NCI-H1417 (cell line): ENCODE measurements at places on chromosomes 6 and 20.

GRCh38 chr6:75409928-75410327 lies 83.7 kb downstream of the FILIP1 start:
- no peak for DNase-seq

GRCh38 chr20:2032168-2032567 lies 38.3 kb upstream of the PDYN start:
- peak; percentile 83 for DNase-seq

DNA sequence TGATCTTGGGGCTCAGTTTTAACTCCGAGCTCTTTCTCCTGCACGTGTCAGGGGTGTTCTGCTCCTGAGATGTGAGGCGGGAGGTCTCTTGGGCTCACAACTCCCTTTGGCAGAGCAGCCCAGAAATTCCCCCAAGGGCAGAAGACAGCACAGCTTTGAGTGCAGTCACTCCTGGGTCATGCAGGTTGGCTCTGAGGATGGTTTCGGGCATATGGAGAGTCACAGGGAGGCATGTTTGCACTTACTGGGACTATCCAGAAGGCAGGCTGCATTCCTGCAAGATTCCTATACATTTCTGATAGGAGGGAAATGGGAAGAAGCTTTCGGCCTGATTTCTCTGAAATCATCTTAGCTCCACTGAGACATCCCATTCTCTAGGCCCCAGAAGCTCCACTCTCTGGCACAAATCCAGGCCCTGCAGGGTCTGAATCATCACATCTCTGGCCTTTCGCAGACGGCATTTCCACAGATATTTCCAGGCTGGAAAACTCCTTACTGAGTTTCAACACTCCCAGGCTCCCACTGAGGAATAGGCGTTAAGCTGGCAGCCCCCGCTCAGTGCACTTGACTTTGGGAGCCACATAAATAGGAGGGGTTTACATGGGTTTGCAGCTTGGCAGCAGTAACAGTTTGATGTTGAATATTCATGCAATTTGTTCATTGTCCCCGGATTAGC lies 39.7 kb downstream of the AGPAT4 start:
- no peak for DNase-seq

DNA sequence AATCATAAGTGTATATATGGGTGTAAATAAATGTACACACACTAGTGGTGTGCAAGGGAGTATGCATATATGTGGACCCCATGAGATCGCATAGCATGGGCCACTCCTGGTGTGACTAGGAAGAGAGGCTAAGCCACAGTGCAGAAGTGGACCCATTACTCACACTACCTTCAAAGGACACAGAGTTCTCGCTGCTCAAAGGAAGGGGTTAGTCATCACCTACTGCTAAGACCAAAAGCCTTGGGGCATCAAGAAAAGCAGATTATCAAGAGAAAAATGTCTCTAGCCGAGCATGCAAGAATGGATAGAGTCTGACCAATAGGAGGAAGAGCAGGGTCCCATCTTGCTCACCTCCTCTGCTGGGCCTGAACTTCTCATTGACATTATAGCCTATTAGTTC lies 195.5 kb downstream of the MAFB start:
- no peak for DNase-seq

DNA sequence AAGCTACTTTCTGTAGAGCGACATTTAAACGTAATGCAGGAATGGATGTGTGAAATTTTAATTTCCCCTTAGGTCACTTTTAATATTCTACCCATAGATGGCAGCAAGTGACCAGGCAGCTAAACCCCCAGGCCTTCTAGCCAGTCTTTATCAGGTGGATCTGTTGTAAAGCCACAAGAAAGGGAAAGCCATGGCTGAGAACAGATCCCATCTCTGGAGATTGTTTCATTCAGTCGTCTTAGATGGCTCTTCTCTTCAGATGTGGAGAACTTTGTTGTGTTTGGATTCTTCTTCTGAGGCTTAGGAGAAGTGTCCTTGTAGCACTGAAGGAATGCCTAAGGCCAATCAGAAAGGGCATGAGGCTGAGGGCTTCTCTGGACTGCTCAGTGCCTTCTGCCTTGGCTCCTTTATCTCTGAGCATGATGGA lies 15.8 kb upstream of the RNF182 start:
- DNase-seq: peak; percentile 63

GRCh38 chr6:74256781-74257180 lies 560.8 kb downstream of the CD109 start:
- no peak for DNase-seq

- no peak for DNase-seq
Observed at GRCh38 chr20:55258559-55258958, 746.8 kb downstream of the CBLN4 start.

DNA sequence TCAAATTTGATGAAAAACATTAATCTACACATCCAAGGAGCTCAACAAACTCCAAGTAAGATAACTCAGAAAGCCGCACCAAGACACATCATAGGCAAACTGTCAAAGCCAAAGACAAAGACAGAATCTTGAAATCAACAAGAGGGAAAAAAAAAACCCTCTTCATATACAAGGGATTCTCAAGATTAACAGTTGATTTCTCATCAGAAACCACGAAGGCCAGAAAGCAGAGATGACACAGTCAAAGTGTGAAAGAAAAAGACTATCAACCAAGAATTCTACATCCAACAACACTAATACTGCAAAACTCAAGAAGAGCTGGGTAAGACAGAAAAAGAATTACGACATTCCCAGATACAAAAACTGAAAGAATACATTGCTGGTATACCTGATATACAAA lies 73.8 kb downstream of the CDK19 start:
- DNase-seq: no peak

DNA sequence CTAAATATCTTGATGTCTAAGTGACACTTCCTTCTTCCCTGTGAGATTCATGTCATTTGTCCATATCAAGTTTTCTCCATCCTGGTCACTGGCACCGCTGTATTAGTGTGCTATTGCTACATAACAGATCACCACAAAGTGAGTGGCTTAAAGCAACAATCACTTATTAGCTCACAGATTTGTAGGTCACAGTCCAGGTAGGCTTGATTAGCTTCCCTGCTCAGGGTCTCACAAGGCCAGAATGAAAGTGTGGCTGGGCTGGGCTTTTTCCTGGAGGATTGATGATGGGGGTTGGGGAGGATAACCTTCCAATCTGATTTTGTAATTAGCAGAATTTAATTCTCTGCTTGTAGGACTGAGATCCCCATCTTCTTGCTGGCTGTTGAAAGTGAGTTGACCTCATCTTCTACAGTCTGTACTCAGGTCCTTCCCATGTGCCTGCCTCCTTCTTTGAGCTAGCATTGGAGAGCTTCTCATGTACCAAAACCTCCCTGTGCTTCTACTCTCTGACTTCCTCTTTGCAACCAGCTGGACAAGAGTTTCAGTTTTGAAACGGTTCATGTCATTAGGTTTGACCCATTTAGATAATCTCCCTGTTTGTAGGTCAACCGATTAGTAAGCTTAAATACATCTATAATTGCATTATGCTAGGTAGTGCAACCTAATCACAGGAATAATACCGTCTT lies 152.4 kb upstream of the MAN1A1 start:
- no peak for DNase-seq

DNA sequence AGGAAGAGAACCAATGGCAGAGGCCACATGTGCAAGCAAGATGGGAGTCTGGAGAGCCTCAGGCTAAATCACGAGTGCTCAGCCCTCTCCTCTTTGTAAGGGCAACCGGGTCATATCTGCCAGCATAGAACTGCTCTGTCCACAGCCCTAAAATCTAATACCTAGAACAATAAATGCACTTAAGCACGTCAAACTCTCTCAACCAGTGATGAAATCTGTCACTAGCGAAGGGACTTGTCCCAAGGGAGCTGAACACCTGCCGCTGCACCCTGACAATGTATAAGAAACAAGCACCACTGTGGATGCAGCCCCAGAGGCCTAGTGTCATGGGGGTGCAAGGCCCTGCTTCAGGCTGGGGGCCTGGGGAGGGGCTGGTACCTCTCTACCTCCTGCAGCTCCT lies 82.5 kb downstream of the PRL start:
- DNase-seq: no peak

DNA sequence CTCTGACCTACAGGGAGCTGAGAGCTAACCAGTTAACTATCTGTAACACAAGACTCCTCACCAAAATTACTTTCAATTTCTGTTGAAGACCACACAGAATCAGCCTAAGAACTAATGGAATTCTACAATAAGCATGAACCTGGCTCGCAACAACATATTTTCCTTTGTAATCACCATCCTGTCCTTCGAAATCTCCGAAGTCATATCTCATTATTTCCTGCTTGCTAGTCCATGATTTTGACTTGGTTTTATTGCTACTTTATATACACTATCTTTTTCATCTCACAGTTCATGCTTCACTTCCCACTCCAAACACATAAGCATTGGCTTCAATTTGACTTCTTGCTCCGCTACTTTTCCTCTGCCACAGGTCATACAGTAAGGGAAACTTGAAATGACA lies 405.8 kb upstream of the FKBP1C start:
- no peak for DNase-seq

GRCh38 chr6:124430740-124431318 lies 531.4 kb upstream of the RNF217 start:
- DNase-seq: no peak

DNA sequence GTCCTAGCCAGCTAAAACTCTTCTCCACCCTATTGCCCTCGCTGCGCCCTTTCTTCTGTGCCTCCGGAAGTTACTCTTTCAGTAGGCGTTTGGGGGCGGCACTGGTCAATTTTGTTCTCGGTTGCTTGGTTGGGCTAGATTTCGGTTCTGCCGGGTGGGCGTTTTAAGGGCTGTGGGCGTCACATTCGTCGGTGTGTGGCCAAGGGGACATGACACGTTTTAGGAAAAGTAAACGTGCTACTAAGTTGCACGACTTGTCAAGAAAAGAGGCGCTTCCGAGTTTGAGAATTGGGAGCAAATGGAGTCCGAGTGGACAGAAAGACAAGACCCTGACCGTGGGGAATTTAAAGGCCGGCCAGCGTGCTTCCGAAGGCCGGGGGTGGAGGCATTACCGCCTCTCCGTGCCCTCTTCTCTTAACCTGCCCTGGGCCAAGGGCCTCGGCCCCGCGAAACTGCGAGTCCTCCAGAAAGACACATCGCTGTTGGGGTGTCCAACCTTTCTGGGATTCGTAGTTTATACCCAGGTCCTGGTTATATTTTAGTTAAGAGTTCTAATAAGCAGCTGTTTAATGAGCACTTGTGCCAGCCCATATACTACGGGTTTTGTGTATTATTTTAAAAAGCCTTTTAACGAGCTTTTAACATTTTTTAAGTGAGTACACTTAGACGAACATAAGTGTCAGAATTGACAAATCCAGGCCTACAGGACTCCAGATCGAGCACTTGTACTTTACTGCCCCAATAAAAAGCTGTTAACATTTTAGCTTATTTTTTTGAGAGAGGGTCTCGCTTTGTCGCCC lies 664 bp upstream of the BAG6 start:
- DNase-seq: no peak

GRCh38 chr6:75993236-75994162 lies 79.0 kb downstream of the IMPG1 start:
- no peak for DNase-seq

GRCh38 chr20:3839328-3839727 lies 7.3 kb upstream of the MAVS start:
- no peak for DNase-seq

GRCh38 chr6:166624275-166624674 lies 2.8 kb downstream of the RPS6KA2 start:
- DNase-seq: no peak
